NCI-H1417 (cell line): ENCODE measurements at places on chromosomes 3 and 15.
A peak's percentile ranks its signal among the peaks of the same experiment; 100 is the strongest.

GRCh38 chr3:51340013-51340829 is 44.9 kb upstream of the MANF start:
- no peak for DNase-seq

DNA sequence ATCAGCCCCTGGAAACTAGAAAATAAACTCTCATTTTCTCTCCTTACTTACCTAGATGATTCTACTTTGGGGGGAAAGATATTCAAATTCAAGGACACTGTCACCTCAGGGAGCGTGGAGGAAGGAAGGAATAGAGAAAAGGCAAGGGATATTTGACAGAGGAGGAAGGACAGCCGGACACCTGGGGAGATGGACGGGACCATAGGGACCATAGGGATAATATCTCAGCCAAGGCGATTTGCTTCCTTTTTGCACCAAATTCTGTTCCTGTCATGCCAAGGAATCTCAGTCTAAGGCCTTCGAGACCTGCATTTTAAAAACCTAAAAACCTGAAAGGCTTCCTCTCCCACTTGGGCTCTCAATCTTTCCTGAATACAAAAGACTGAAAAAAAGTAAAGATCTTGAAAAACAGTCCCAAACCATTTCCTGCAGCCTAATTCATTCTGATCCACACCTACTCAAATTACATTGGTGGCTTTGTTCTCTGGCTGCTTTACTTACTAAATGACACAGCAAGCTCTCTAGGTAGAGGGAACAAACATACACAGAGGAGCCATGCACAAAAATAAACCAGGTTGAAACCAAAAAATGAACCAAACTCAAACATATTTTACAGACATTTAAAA is 73.9 kb upstream of the SLC24A5 start:
- peak; percentile 31 for DNase-seq

DNA sequence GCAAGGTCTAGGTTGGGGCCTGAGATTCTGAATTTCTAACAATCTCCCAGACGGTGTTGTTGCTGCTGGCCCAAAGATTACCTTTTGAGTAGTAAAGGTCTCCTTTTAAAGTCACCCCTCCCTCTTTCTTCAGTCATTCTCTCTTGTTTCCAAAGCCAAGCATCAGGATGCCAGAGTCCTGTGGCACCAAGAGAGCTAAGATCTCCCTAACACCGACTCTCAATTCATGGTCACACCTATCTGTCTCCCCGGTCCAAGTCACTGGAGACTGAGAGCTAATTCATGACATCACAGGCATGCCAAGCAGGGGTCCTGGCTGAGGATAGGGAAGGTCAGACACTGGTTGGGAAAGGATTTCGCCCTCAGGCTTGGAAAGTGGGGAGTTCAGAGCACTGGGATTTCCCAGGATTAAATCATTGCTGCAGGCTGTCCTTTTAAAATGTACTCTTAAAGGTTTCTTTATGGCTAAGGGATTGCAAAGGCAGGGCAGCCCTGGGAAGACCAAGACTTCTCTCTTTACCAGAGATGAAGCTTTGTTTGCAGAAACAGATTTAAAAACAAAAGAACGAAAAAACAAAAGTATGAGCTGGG is 7.3 kb downstream of the SHOX2 start:
- DNase-seq: no peak

- no peak for DNase-seq
These were observed 131.5 kb upstream of the KCNH8 start for GRCh38 chr3:19016851-19017250.

- DNase-seq: no peak
These were observed 79.4 kb upstream of the MRPS22 start for GRCh38 chr3:139264375-139264774.

GRCh38 chr15:51649659-51650521 is 27.3 kb upstream of the DMXL2 start:
- peak; percentile 83 for DNase-seq

DNA sequence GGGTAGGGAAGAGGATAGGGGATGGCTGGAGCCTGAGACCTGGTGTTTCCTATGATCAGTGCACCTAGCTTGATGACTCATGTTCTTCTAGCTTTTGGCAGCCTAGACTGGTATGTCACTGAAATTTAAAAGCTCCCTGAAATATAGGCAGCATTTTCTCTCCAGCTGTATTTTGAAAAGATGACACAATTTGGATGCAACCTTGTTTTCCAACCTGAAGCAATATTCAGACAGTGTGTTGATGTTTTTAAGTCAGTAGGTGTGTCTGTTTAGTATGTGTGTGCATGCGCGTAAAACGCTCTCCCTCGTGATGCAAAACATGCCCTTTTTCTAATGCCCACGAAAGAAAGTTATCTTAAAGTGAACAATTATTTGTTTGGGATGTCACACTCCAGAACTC is 58.5 kb downstream of the RPL22L1 start:
- no peak for DNase-seq

DNA sequence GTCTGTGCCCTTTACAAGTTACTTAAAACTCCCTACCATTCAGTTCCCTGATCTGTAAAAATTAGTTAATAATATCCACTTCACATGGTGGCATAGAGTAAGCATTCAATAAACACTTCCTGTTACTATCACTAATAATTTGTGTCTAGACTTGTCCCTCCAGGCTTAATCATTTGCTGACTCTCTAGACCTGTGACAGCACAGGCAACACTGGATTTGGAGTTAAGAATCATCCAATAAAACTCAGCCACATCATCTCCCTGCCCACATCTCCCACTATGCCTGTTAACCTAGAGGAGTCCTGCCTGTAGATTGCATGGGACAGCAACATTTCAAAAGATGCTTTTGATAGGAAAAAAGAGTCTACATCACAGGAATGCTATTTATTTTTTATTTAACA is 564.6 kb downstream of the MFSD1 start:
- no peak for DNase-seq

DNA sequence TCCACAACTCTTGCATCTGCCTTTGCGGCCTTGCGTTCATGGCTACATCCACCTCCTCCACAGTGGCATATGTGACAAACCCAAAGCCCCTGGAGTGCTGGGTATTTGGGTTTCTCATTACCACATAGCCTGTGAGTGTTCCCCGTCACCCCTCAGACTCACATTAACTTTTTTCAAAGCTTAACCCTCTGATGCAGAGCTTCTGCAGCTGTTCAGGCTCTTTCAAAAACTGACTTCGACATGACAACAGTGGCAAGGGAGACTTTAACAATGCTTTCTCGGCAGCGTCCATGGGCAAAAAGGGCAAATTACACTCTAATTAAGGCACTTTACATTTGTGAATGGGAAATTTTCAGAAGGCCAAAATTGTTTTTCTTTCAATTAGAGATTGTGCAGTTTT is 343.2 kb downstream of the UNC13C start:
- DNase-seq: no peak
